ENCODE measurements at places on chromosomes 1 and 21.

GRCh38 chr1:228488125-228488817 lies 1.1 kb downstream of the RNF187 start:
- H3K27ac ChIP-seq, result peak overlapping the region; percentile 95
- no peak for DNase-seq
- peaks cover 1% of the 10 kb centered on the region for H3K27me3 ChIP-seq
- peak overlapping the region; percentile 93 for H3K4me3 ChIP-seq
- peaks cover 26% of the 10 kb centered on the region for H3K36me3 ChIP-seq

DNA sequence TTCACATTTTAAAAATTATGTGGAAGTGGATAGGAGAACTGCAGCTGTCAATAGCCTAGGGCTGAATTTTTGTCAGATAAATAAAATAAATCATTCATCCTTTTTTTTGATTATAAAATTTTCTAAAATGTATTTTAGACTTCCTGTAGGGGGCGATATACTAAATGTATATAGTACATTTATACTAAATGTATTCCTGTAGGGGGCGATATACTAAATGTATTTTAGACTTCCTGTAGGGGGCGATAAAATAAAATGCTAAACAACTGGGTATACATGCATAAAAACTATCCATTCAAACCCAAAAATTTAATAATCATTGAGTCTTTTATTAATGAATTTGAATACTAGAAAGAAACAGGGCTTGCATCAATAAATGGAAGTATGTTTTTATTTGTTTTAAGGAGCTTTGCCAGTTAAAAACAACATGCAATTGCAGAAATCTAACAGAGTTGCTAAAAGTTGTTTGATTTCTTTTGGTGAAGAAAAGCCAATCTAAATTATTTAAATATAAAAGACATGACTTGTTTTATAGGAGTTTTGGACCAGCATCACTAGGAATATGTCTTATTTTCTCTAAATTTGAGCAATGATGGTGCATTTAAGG lies 31.4 kb downstream of the CLCA1 start:
- H3K36me3 ChIP-seq, result no peaks in the 10 kb centered on the region
- H3K27me3 ChIP-seq, result peaks cover 38% of the 10 kb centered on the region
- H3K4me3 ChIP-seq, result no peak overlapping the region
- H3K27ac ChIP-seq, result no peak overlapping the region

GRCh38 chr1:119364640-119365039 lies 3.9 kb upstream of the HAO2 start:
- H3K4me1 ChIP-seq, result no peaks in the 10 kb centered on the region
- no peak overlapping the region for H3K27ac ChIP-seq
- peaks cover 24% of the 10 kb centered on the region for H3K27me3 ChIP-seq
- H3K36me3 ChIP-seq, result no peaks in the 10 kb centered on the region
- DNase-seq, result no peak

DNA sequence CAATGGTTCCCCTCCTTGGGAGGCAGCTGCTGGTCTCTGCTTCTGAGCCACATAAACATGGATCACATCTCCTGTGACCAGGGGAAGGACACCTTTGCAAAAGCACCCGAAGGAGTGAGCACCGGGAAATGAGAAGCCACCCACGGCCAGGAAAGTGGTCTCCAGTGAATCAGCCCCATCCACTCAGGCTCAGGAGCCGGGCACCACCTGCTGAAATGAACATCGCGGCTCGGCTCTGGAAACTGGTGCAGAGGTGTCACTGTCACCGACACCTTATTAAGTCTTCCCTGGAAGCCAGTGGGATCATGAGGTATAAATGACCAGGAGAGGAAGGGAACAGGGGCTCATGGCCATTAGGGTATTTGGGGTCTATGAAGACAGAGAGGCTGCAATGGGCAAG lies 207.2 kb upstream of the C1orf174 start:
- no peak for DNase-seq
- H3K4me1 ChIP-seq, result no peaks in the 10 kb centered on the region
- H3K27ac ChIP-seq, result no peak overlapping the region
- no peaks in the 10 kb centered on the region for H3K36me3 ChIP-seq
- no peak overlapping the region for H3K4me3 ChIP-seq

DNA sequence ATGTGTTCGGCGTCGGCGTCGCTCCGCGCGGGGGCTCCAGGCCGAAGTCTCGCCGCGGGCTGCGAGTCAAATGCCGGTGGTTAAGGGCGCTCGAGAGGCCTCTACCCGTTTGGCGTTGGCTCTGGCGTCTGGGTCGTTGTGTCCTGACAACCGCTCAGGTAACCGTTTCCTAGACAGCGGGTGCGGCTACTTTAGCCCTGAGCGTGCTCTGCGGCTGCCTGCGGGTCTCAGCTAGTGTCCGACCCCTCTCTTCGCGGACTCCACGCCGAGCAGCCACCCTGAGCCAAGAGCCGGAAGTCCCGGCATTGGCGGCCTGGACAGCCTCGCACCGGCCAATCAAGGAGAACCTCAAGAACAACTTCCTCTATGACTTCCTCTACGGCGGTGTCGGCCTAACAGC lies 173.4 kb downstream of the SETD4 start:
- H3K4me3 ChIP-seq, result no peak overlapping the region
- H3K4me1 ChIP-seq, result no peaks in the 10 kb centered on the region
- no peaks in the 10 kb centered on the region for H3K36me3 ChIP-seq

GRCh38 chr1:92968138-92969032 lies 7.1 kb upstream of the DIPK1A start:
- DNase-seq, result no peak
- H3K4me1 ChIP-seq, result peaks cover 42% of the 10 kb centered on the region
- H3K4me3 ChIP-seq, result no peak overlapping the region
- no peak overlapping the region for H3K27ac ChIP-seq

DNA sequence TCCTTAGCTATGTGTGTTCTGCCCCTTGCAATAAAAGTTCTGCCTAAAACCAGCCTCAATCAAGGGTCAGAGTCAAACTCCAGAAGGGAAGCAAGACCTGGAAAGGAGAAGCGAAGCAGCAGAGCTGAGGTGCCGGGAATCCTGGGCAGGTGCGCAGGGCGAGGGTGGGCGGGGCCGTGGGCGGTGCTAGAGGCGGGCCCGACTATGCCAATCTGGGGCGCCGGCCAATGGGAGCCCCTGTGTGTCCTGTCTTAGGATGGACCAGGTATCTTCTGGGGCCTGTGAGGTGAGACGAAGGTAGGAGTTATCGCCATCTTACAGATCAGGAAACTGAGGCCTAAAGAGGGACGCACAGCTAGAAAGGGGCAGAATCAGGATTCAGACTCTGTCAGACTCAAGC lies 120.3 kb downstream of the PTPRU start:
- H3K27ac ChIP-seq, result no peak overlapping the region
- H3K4me3 ChIP-seq, result no peak overlapping the region
- H3K36me3 ChIP-seq, result no peaks in the 10 kb centered on the region
- DNase-seq, result no peak
- no peaks in the 10 kb centered on the region for H3K4me1 ChIP-seq
- peaks cover 11% of the 10 kb centered on the region for H3K27me3 ChIP-seq

- no peak for DNase-seq
- no peak overlapping the region for H3K4me3 ChIP-seq
- no peaks in the 10 kb centered on the region for H3K36me3 ChIP-seq
- peaks cover 27% of the 10 kb centered on the region for H3K27me3 ChIP-seq
- H3K27ac ChIP-seq, result no peak overlapping the region
- no peaks in the 10 kb centered on the region for H3K4me1 ChIP-seq
Observed at GRCh38 chr1:211478376-211478775, 13.6 kb downstream of the RD3 start.

GRCh38 chr21:15491100-15491499 lies 238.7 kb upstream of the USP25 start:
- H3K27me3 ChIP-seq, result peaks cover 2% of the 10 kb centered on the region
- no peaks in the 10 kb centered on the region for H3K36me3 ChIP-seq
- no peak overlapping the region for H3K4me3 ChIP-seq
- no peak overlapping the region for H3K27ac ChIP-seq
- H3K4me1 ChIP-seq, result no peaks in the 10 kb centered on the region
- DNase-seq, result no peak

GRCh38 chr21:38760762-38761155 lies 45.0 kb upstream of the ETS2 start:
- H3K4me3 ChIP-seq, result no peak overlapping the region
- H3K36me3 ChIP-seq, result no peaks in the 10 kb centered on the region
- H3K27me3 ChIP-seq, result peaks cover 30% of the 10 kb centered on the region
- peaks cover 3% of the 10 kb centered on the region for H3K4me1 ChIP-seq

DNA sequence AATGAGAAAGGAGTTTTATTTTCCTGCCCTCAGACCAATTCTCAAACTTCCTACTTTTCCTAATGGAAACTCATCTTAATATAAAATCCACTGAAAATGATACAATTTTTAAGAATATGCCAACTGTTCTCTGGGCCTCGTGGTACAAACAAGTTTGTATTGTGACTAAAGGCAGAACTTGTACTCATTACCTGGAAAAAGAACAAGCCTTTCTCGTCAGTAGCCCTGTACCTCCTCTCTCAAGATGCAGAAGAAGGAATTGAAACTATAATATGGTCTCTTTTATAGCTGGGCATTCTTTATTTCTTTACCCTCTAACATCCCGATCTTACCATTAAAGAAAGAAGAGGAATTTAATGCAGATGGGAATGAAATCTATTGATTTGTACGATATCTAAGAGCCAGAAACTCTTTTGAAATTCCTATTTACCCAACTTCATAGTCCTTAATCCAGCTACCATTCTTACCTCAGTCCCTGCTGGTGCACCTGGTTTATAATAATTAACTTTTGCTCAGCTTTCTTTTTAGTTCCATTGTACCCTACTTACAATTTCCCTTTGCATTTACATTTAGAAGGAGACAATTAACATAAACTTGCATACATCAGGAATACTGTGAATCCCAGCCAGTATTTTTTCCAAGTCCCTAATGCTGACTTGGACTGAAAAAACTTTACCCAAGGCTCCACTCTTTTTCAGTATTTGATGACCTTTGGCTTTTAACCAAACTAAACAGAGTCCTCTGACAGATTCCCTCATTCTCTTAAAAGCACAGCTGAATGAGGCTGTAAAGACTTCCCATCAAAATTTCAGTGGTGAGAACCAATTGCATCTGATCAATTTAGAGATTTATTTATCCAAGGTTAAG lies 1162.4 kb downstream of the BRINP3 start:
- H3K36me3 ChIP-seq, result no peaks in the 10 kb centered on the region
- no peaks in the 10 kb centered on the region for H3K4me1 ChIP-seq
- H3K27ac ChIP-seq, result no peak overlapping the region
- DNase-seq, result no peak

DNA sequence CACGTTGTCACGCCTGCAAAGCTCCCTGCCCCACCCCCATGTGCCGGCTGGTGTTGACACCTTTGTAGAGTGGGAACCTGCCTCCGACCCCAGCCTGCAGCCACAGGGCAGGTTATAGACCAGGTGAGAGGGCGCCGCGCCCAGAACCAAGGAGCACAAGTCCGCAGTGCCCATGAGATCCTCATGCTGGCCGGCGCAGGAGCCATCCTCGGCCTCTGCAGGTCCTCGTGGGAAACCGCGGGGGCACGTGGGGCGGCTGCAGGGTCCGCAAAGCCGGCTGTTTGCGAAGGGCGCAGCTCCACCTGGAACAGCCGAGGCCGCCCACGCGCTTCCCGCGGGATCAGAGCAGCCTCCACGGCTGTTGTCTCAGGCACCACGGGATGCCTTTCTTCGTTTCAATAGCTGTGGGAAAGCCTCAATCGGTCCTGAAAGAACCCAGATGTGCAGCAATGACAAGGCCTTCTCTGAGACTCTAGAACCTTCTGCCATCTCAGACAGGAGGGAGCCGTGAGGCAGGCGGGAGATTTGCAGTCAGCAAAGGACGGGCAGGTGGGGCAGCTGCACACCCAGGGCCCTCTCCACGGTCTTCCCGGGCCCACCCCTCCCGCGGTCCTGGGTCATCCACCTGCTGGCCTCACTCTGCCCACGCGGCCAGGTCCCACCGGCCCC lies 29.9 kb downstream of the POFUT2 start:
- H3K4me1 ChIP-seq, result peaks cover 9% of the 10 kb centered on the region
- no peaks in the 10 kb centered on the region for H3K36me3 ChIP-seq
- no peak for DNase-seq
- H3K4me3 ChIP-seq, result no peak overlapping the region
- no peak overlapping the region for H3K27ac ChIP-seq
- H3K27me3 ChIP-seq, result peaks cover 23% of the 10 kb centered on the region

GRCh38 chr1:52193985-52194384 lies 52.1 kb downstream of the ZFYVE9 start:
- H3K4me3 ChIP-seq, result no peak overlapping the region
- no peaks in the 10 kb centered on the region for H3K27me3 ChIP-seq
- H3K36me3 ChIP-seq, result no peaks in the 10 kb centered on the region
- H3K4me1 ChIP-seq, result no peaks in the 10 kb centered on the region

DNA sequence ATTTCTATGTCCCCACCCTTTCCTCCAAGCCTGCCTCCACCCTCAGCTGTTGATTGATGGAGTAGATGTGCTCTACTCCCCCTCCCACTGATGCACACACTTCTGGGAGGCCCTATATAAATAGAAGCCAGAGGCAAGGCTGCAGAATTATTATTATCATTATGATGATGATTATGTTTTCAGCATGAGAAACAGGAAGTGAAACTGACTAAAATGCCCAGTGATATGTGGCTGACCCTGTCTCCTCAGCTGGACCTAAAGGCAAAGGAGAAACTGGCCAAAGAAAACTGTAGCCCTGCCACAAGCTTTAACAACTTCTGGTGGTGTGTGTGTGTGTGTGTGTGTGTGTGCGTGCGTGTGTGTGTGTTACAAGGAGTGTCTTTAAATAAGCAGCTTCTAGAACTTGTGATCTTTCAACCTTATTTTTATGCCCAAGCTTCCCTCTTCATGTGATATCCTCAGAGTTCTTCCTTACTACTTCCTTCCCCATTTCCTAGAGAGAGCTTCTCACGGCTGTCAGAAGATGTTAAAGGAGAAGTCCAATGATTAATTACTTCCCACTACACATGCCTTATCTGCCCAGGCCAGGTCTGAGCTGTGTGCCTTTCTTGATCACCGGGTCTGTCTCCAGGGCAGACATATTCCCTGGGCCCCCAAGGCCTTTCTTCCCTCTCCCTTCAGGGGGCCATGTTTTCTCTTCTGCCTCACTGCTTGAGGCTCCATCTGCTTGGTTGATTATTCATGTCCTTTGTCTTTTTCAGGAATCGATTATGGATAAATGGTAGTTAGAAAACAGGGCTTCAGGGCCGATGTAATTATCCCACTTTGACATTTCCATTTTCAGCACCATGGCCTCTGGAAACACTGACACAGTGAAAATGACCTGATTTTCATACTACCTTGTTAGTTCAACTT lies 11.6 kb upstream of the MAPKAPK2 start:
- peaks cover 3% of the 10 kb centered on the region for H3K27me3 ChIP-seq
- no peak overlapping the region for H3K27ac ChIP-seq
- H3K4me1 ChIP-seq, result peaks cover 6% of the 10 kb centered on the region

- H3K27ac ChIP-seq, result no peak overlapping the region
- DNase-seq, result no peak
- H3K4me1 ChIP-seq, result peaks cover 8% of the 10 kb centered on the region
- peaks cover 17% of the 10 kb centered on the region for H3K36me3 ChIP-seq
Observed at GRCh38 chr1:167207940-167208623, 12.6 kb upstream of the POU2F1 start.

- no peak overlapping the region for H3K27ac ChIP-seq
- H3K4me1 ChIP-seq, result no peaks in the 10 kb centered on the region
- no peak overlapping the region for H3K4me3 ChIP-seq
- no peaks in the 10 kb centered on the region for H3K27me3 ChIP-seq
Observed at GRCh38 chr21:41148798-41149197, 19.2 kb upstream of the BACE2 start.

Data from activated T-helper 1 cell treated with anti-CD3 and anti-CD28 coated beads, Interleukin-12 subunit alpha, Interleukin-12 subunit beta, Interleukin-2, Interleukin-4 antibody, amounts not matched to agents 30 ng/mL and 10 ng/mL and 1 ng/mL, durations not matched to agents 14 hours and 24 hours and 36 hours (primary cell).